ENCODE measurements at places on chromosomes 13 and 19.

DNA sequence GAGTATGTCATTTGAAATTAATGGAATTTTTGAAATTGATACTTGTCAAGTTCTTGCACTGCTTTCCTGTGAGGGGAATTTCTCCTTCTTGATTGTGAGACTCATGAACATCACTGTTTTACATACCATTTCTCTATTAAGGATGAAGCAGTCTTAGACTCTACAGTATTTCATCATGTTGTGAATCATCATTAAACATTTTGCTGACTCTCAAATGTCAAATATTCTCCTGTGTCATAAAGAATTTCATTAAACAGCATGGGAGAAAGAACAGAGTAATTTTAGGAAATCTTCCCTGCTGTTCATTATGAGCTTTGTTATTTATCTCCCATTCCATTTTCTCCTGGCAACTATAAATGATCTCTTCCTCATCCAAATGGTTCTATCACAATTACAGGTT lies 729.0 kb downstream of the PCDH9 start:
- no peaks in the 10 kb centered on the region for H3K4me1 ChIP-seq
- H3K27me3 ChIP-seq: no peaks in the 10 kb centered on the region
- DNase-seq: no peak
- H3K27ac ChIP-seq: no peak overlapping the region
- no peaks in the 10 kb centered on the region for H3K36me3 ChIP-seq
- H3K4me3 ChIP-seq: no peak overlapping the region

DNA sequence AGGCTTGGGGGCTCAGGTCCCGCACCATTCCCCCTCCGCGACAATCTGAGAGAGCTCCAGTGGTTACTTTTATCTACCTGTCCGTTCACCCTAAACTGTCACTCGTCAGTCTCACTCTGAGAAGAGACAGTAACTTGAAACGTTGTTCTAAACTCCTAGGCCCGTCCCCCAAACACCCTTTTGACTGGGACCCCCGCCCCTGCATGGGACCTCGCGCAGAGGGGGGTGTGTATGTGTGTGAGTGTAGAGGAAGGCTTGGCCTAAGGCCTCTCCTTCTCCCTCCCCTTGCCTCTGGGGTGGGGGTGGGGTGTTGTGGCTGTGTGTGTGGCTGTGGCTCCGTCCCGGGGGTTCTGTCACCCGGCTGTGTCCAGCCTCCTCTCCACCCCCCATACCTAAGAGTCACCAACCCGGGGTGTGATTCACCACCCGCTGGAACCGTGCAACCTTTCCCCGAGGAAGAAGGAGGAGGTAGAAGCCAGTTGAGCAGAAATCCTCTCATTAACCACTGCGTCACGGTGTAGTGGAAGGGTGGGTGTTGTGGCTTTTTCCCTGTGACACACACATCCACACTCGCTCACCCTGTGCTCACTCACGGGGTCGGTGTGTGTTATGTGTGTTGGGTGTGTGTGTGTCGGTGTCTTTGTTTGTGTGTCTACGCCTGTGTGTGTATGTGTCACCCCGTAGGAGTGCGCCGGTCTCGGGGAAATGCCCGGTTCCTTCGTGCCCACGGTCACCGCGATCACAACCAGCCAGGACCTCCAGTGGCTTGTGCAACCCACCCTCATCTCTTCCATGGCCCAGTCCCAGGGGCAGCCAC lies 2.4 kb downstream of the FOSB start:
- H3K27me3 ChIP-seq: peaks cover 5% of the 10 kb centered on the region
- H3K36me3 ChIP-seq: no peaks in the 10 kb centered on the region
- DNase-seq: peak; percentile 12
- H3K27ac ChIP-seq: no peak overlapping the region
- peaks cover 36% of the 10 kb centered on the region for H3K4me1 ChIP-seq

- no peak overlapping the region for H3K4me3 ChIP-seq
- no peak for DNase-seq
- H3K27ac ChIP-seq: no peak overlapping the region
These were observed 186.2 kb downstream of the VWA8 start for GRCh38 chr13:41774605-41775218.

- H3K36me3 ChIP-seq: no peaks in the 10 kb centered on the region
- H3K4me3 ChIP-seq: no peak overlapping the region
- H3K27me3 ChIP-seq: no peaks in the 10 kb centered on the region
- H3K4me1 ChIP-seq: no peaks in the 10 kb centered on the region
- H3K27ac ChIP-seq: no peak overlapping the region
These were observed 293.7 kb downstream of the POU4F1 start for GRCh38 chr13:78309497-78310180.

DNA sequence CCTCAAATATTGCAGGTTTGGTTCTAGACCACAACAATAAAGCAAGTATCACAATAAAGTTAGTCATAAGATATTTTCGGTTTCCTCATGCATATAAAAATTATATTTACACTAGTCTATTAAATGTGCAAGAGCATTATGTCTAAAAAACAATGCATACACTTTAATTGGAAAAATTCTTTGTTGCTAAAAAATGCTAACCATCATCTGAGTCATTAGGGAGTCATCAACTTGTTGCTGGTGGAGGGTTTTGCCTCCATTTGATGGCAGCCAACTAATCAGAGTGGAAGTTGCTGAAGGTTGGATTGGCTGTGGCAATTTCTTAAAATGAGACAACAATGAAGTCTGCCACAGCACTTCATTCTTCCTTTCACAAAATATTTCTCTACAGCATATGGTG lies 422.3 kb upstream of the GPC6 start:
- no peak overlapping the region for H3K4me3 ChIP-seq
- H3K4me1 ChIP-seq: peaks cover 14% of the 10 kb centered on the region
- no peak overlapping the region for H3K27ac ChIP-seq
- no peaks in the 10 kb centered on the region for H3K36me3 ChIP-seq
- DNase-seq: no peak

- H3K27ac ChIP-seq: no peak overlapping the region
- DNase-seq: no peak
- H3K4me1 ChIP-seq: no peaks in the 10 kb centered on the region
These were observed 1.6 kb downstream of the ADGRE3 start for GRCh38 chr19:14673088-14673487.
